Neuronal stem cell (in vitro differentiated cells): ENCODE measurements at places on chromosomes 2 and 18.
A peak's percentile ranks its signal among the peaks of the same experiment; 100 is the strongest.

DNA sequence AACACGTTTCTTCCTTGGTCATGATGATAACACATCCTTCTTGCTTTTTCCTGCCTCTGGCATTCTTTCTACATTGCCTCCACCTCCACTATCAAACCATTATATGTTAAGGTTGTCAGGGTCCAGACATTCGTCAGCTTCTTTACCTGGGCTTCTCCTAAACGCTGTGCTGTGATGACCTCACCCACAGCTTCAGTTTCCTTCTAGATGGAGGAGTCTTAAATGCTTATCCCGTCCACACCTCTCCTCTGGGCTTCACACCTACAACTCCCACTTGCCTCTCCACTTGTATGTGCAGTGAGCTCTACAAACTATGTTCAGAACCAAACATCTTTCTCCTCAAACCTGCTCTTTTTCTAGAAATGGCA lies 666 bp upstream of the STAT1 start:
- DNase-seq, result peak; percentile 9

GRCh38 chr18:26468931-26469340 lies 79.4 kb downstream of the KCTD1 start:
- no peak for DNase-seq

GRCh38 chr2:109246176-109246575 lies 117.2 kb downstream of the SH3RF3 start:
- no peak for DNase-seq

GRCh38 chr2:170321526-170321925 lies 143.6 kb downstream of the MYO3B start:
- DNase-seq, result no peak

- no peak for DNase-seq
These were observed 29.1 kb upstream of the TANK start for GRCh38 chr2:161131074-161131680.

- DNase-seq, result no peak
These were observed 3.3 kb upstream of the WNT6 start for GRCh38 chr2:218856167-218856895.
